ENCODE measurements at places on chromosomes 16 and 17.

- no peak for DNase-seq
Measured at GRCh38 chr16:17171250-17172143, 299.3 kb downstream of the XYLT1 start.

- no peak for DNase-seq
Measured at GRCh38 chr17:47279062-47279801, 25.6 kb downstream of the ITGB3 start.

GRCh38 chr17:45974916-45975630 lies 24.0 kb upstream of the STH start:
- no peak for DNase-seq

- no peak for DNase-seq
Measured at GRCh38 chr16:89033796-89034572, 57.0 kb upstream of the CBFA2T3 start.

DNA sequence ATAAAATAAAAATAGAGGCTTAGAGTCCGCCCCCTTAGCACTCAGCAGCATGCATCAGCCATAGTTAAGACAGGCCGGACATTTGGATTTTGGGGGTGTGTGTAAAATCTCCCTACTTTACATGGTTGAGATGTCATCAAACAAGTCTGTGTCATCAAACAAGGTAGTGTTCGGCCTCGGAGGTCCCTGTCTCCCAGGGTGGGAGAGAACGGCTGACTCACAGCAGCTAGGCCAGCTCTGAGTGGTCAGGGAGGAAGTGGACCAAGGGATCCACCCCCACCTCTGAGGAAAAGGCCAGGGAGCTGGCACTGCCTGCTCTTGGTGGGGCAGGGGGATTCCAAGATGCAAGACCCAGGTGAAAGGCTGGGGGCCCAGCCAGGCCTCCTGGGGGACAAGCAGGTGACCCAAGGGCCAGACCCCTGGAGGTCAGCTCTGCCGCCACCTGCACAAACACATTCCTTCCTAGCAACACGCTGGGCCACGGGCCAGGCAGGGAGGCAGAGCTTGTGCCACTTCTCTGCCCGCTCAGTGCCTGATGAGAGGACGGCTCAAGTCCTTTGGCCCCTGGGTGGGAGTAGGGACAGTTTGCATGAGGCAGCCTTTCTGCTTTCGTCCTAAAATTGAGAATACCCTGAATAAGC lies 28.5 kb downstream of the KIFC3 start:
- no peak for DNase-seq

GRCh38 chr17:82050152-82050760 lies 1.4 kb downstream of the RFNG start:
- DNase-seq = no peak

DNA sequence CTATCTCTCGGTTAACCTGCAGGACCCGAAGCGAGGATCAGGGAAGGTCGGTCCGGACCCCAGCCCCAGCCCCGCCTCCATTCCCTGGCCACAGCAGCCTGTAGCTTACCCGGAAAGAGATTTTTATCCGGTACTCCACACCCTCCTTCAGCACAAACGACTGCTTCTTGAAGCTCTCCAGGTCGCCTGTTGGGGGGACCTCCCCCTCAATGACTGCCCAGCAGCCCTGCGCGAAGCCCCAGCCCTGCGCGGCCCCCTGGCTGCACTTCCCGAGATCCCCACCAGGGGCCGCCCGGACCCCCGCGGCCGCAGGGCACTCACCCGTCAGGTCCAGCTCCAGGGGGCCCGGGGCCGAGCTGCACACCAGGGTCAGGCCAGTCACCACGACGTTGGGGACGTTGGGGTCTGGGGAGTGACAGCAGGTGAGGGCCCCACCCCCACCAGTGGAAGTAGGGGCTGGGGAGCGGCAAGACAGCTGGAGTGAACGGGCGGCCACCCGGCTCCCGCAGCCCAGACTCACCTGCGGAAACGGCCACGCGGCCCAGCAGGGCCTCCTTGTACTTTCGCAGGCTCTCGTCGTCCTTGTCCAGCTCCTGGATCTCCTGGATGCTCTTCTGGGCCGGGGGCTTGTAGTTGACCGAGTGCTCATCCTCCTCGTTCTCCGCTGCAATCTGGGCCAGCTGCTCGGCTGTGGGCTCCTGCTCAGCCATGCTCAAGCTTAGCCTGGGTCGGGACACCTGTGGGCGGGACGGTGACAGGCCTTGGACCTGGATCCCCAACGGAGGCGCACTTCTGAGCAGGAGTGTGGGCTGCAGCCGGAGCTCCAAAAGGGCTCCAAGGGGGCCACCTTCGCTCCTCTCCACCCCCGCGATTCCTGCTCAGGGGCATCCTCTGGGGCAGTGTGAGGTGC lies 1.7 kb downstream of the ARHGDIA start:
- no peak for DNase-seq

DNA sequence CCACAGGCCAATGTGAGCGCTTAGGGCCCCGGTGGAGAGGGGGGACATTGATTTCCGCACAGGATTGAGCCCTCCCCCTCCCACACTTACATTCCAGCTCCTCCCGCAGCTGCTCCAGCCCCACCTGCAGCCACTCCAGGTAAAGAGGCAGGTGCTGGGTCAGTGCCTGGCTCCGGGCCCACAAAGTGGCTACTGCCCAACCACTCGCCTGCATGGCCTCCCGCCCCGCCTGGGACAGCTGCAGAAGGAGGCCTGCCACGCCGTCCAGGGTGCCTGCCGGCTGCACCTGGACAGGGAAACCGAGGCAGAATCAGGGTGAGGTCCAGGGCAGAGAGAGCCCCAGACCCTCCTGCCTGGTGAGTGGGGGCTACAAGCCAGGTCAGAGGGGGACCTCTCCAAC lies 46.3 kb downstream of the RMI2 start:
- DNase-seq = no peak

- no peak for DNase-seq
Measured at GRCh38 chr16:79188739-79189122, 411.8 kb downstream of the MAF start.

GRCh38 chr17:62562656-62563055 lies 64.8 kb upstream of the MRC2 start:
- no peak for DNase-seq

DNA sequence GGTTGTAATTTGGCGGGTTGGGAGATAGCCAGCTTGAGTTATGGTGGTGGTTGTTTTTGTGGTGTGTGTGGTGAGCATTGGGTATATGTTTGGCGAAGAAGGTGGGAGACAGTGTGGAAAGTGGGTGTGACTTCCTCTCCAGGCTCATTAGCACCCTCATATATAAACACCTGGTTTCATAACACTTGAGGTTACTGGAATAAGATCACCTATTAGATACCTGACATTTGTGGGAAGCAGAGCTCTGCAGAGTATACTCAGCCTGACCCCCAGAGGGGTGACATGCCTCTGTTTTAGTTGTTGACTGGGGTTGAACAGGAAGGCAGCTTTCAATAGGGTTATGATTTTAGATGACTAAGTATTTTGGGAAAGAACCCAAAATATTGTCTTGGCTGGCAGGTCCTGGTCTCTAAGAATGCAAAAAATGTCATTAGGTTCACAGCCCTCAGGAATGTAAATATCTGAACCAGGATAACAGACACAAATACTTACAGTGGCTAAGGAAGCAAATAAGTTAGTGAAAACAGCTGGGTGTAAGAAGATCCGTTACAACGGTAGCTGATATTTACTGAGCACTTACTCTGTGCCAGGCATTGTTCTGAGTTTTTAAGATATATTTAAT lies 18.3 kb upstream of the EFCAB13 start:
- no peak for DNase-seq

DNA sequence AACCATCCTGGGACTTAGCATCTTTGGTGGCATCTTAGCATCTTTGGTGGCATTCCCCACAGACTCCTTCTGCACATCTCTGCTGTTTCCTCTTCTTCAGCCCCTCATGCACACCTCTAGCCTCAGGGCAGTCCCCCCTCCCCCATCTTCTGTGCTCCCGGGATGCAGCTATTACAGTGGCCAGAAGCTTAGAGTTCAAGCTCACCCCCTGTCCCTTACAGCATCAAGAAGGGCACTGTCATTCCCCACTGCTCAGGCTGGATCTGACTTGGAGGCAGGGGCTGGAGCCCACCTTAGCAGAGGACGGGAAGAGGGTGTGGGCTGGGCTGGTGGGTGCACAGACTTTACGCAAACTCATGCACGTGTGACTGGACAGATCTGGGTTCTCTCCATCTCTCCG lies 650 bp downstream of the EPN3 start:
- DNase-seq = no peak

- no peak for DNase-seq
Measured at GRCh38 chr17:69250641-69251040, 22.0 kb upstream of the ABCA10 start.

DNA sequence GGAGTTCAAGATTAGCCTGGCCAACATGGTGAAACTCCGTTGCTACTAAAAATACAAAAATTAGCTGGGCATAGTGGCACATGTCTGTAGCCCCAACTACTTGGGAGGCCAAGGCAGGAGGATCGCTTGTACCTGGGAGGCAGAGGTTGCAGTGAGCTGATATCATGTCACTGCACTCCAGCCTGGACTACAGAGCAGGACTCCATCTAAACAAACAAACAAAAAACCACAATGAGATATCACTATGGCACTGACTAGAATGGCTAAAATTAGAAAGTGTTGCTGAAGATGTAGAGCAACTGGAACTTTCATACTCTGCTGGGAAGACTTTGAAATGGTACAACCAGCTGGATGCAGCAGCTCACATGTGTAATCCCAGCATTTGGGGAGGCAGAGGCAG lies 6.5 kb upstream of the TNK1 start:
- no peak for DNase-seq

DNA sequence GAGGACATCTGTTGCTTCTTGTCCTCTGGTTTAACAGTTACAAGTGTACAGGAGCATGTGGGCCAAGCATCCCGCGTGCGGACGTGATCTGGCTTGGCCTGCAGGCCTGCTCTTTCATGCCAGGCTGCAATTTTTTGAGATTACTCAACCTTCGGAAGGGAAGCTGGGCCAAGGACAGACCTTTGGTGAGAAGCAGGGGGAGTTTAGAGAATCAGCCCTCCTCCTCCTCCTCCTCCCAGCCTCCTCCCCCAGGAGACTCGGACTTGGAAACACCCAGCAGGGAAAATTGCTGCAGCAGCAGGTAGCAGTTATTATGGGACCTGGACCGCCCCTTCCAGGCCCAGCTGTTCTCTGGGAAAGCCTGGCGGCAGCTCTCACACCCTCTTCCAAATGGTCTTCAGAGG lies 5.1 kb upstream of the KLHL36 start:
- no peak for DNase-seq

- no peak for DNase-seq
Measured at GRCh38 chr17:30361766-30362279, 16.9 kb upstream of the CPD start.

DNA sequence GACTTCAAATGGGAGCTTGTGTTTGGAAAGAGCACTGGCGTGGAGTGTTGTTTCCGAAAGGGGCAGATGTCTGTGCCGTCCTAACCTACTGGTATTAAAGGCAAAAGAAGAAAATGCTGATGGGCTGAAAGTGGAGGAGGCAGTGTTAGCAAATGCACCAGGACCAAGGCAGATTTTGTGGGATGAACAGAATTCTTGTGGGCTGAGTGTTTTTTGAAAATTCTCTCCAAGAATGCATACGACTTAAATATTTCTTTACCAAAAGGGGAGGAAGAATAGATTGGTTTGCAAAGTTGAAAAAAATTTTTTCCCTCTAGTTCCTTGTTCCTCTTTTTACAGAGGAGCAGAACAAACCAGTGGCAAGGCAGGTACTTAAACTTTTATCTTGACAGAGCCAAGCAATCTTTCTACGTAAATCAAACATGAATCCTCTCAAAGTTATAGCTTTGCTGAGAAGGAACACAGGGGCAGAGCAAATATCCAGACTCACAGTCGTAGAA lies 16.8 kb downstream of the MARCHF10 start:
- DNase-seq = no peak

- no peak for DNase-seq
Measured at GRCh38 chr16:88287219-88287618, 95.5 kb upstream of the ZNF469 start.

DNA sequence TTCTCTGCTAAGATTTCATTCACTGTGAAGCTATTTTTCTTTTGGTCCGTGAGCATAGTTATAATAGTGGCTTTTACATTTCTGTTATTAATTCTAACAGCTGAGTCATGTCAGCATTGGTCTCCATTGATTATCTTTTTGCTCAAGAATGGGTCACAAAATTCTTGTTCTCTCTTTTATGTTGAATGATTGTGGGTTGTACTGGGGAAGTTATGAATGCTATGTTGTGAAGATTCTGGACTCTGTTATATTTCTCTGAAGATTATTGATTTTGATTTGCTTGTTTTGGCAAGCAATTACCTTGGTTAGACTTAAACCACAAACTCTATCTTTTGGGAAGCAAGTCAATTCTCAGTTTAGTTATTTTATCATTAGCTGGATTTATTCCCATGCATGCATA lies 98.8 kb downstream of the IRX5 start:
- no peak for DNase-seq

GRCh38 chr16:515175-515938 lies 12.2 kb upstream of the CAPN15 start:
- DNase-seq = no peak

GRCh38 chr17:53949473-53950090 lies 126.9 kb downstream of the KIF2B start:
- no peak for DNase-seq

DNA sequence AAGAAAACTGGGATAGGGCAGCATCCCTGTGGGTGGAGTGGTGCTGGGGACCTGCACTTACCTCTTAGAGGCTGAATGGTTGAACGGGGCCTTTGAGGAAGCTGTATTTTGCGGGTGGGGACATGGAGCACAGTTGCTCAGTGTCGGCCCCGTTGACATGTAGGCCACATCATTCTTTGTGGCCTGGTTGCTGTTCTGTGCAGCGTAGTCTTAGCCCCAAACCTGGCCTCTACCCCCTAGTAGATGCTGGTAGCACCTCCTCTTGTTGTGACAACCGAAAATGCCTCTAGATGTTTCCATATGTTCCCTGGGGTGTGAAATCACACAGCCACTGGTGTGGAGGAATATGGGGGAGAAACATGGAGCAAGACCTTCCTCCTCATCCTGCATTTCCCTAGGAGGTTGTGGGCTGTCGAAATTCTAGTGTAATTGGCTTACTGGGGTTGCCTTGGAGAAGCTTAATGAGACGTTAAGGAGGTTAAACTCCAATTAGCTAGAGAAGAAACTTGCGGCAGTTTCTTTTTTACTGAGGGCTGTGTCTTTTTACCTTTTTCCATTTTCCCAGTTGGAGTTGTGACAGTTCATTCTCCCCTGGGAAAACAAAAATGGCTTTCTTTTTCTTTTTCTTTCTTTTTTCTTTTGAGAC lies 9.4 kb downstream of the ABCC1 start:
- DNase-seq = no peak

DNA sequence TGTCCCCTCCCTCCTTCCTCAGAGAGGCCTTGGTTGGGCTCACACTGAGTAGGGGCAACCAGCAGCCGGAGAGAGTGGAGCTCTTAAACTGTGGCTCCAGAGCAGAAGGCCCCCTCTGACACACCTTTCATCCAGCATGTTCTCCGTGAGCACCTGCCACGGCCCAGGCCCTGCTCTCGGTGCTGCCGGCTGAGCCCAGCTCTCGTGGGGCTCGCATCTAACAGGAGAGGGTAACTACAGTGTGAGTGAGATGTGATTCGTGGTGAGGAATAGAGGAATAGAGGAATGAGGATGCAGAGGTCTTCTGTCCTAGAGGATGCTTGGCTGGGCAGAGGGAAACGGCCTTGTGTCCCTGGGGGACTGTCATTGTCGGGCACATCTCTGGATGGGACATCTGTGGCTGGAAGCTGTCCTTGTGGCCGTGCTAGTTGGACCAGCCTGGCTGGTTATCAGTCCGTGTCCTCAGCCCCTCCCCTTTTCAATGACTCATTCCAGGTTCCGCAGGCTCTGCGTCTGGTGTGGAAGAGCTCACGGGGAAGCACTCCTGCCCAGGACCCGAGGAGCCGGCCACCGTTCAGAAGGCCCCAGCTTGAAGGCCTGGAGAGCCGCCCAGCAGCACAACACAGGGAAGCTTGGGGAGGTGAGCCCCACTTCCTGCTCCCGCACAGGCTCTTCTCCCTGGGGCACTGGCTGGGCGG lies 11.9 kb upstream of the DNASE1 start:
- no peak for DNase-seq
